ENCODE measurements at places on chromosomes 13 and 19.

DNA sequence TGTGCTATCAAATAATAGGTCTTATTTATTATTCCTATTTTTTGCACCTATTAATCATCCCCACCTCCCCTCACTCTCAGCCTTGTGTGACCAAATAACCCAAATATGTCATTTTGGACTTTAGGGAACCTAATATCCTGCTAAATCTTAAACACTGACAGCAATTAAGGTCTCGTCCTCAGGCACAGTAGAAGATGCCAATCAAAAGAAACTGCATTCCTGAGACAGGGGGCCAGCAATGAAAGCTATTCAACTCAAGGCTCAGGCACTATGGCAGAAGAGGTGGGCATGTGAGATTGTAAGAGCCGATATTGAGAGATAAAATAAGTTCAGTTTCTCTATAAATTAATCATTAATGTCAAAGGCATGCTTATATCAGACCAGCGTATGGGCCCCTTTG lies 1437.7 kb upstream of the PCDH9 start:
- no peak for DNase-seq

DNA sequence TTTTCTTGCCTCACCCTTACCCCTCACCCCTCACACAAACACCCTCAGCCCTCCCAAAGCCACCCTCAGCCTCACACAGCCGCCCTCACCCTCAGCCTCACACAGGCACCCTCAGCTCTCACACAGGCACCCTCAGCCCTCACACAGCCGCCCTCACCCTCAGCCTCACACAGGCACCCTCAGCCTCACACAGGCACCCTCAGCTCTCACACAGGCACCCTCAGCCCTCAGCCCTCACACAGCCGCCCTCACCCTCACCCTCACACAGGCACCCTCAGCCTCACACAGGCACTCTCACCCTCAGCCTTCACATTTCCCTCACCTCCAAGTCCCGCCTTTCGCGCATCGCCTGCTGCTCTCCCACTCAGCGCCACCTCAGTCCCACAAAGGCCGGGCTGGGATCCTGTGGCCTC lies 287 bp upstream of the ZSCAN22 start:
- no peak for DNase-seq

- no peak for DNase-seq
Observed at GRCh38 chr13:76884186-76884906, 1.9 kb downstream of the KCTD12 start.

DNA sequence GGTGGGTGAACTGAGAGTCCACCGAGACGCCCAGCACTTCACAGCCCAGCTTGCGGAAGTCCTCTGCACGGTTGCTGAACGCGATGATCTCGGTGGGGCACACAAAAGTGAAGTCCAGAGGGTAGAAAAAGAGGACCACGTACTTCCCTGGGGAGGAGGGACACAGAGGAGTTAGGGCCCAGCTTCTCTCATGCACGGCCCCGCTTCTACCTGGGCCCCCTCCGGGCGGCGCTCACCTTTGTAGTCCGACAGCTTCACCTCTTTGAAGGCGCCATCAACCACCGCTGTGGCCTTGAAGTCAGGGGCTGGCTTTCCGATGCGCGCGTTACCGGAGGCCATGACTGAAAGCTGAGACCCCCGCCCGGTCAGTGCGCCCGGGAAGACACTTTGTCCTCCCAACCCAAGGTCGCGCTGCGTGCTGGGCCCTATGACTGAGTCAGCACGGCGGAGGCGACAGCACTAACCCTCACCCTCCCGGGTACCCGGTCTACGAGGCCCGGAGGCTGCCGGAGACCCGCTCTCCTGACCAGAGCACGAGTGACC lies 606 bp downstream of the PRDX2 start:
- no peak for DNase-seq

- no peak for DNase-seq
Observed at GRCh38 chr13:99224021-99224420, 23.4 kb downstream of the UBAC2 start.

GRCh38 chr13:104984296-104984818 lies 1551.1 kb downstream of the EFNB2 start:
- no peak for DNase-seq

GRCh38 chr13:91154558-91155353 lies 192.7 kb upstream of the MIR17HG start:
- no peak for DNase-seq

DNA sequence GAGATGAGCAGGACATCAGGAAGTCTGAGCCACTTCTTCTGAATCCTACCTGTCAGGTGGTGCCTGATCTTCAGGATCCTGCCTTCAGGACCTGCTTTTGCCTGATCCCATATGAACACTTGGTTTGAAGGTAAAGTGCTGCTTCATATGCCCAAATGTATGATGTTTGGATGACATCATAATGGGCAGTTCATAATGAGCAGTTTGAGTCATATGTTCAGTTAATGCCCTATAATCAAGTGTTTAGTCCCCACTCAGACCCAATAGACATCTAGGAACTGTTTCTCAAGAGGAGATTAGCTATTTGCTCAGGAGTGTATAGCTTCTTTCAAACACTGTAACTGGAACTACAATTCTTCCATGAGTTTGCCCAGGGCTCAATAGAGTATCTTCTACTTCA lies 58.8 kb downstream of the POLR1D start:
- no peak for DNase-seq

DNA sequence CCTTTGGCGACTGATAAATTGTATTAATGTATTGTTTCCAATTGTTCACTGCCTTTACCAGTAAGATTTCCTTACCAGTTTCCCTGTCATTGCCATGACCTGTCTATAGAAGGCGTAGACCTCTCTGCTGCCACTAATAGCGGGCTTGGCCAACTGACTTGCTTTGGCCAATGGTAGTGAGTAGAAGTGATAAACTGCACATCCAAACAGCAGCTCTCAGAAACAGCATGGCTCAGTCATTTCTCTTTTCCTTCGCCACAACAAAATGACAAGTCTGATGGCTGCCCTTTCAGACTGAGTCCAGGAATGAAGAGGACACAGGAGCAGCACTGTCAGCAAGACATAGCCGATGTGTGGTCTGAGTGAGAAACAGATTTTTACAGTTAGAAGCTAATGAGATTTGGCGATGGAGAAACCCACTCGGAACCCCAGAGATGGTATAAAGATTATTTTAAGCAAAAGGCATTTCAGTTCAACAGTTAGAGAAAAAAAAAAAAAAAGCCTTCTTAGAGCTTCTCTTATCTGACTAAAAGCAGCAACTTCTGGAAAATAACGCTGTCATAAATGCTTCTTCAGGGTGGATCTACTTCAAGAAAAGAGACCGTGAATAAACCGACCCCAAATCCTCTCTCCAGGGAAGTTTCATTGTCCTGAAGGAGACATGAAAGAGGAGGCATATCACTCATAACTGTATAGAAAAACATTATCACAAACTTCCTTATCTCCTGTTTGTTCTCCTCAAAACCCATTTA lies 42.0 kb upstream of the TM9SF2 start:
- no peak for DNase-seq

GRCh38 chr19:51520728-51521127 lies 10.7 kb downstream of the SIGLEC6 start:
- no peak for DNase-seq

- no peak for DNase-seq
Observed at GRCh38 chr19:35777086-35777841, 1.9 kb downstream of the ARHGAP33 start.

DNA sequence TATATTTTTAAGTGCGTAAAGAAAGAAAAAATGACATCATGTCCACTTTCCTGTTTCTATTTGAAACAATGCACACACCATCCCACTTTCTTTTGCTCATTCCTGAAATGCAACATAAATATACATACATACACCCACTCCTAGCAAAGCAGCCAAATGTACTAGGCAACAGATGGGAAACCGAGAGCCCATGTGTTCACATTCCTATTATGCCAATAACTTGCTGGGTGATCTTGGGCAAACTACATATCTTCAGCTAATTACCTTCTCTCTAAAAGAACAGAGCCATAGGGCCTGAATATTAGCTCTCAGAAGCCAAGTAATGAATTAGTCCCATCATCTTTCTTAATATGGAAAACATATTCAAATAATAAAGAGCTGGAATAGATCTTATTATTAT lies 610.6 kb upstream of the ATXN8OS start:
- DNase-seq: no peak

GRCh38 chr13:99617474-99618255 lies 116.4 kb downstream of the TM9SF2 start:
- no peak for DNase-seq

DNA sequence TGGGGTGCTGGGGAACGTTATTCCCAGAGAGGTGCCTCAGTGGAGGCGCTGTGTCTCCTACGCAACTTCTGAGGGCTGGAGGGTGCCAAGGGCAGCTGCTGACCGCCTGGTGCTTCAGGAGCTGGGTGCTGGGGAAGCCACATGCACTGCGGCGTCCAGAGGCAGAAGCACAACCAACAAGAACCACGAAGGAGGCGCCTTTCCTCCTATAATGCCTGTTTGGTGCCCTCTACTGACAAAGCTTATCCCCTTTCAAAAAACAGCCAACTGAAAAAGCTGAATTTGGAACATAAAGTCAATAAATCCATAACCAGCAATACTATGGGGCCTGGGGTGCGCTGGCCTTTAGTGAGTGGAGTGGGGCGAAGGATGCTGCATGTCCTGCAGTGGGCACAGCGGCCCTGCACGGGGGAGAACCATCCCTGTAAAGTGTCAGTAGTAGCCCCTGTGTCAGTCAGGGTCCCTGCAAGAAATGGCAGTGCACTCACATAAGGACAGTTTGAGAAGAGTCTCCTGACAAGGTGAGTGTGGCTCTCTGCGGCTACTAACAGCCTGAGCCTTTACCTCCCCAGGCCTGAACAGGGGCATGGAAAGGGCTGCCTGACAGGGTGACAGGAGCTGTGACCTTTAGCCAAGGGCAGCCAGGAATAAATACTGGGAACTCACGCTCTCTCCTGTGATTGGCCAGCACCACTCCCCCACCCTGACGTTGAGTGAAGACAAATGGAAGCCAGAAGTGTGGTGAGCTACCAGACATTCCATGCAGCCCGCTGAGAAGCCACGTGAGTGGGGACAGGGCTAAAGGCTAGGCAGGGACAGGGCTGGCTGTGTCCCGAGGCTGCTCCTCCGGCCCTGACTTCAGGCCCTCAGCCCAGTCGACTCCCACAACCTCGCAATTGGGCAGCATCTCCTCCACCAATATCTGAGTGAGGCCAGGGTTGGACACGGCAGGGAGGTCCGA lies 4.5 kb upstream of the B3GNT8 start:
- DNase-seq: no peak

- no peak for DNase-seq
Observed at GRCh38 chr13:46983881-46984280, 87.0 kb upstream of the HTR2A start.

- DNase-seq: no peak
Observed at GRCh38 chr13:30785191-30785850, 50.0 kb downstream of the ALOX5AP start.

- DNase-seq: no peak
Observed at GRCh38 chr13:30158774-30159445, 148.4 kb downstream of the KATNAL1 start.

DNA sequence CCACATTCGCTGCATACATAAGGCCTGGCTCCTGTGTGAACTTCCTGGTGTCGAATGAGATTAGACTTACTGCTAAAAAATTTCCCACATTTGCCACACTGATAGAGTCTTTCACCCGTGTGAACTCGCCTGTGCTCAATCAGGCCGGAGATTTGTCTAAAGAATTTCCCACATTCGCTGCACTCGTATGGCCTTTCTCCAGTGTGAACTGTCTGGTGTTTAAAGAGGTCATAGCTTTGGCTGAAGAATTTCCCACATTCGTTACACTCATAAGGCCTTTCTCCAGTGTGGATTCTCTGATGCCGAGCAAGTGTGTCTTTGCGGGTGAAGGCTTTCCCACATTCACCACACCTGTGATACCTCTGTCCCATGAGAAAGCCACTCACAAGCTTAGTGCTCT lies 6.5 kb downstream of the ZNF671 start:
- DNase-seq: no peak

- DNase-seq: no peak
Observed at GRCh38 chr19:31279436-31279765, 69.8 kb downstream of the TSHZ3 start.

- peak; percentile 46 for DNase-seq
Observed at GRCh38 chr19:13053761-13054625, 48.7 kb downstream of the LYL1 start.
